ENCODE measurements at places on chromosomes 4 and X.

DNA sequence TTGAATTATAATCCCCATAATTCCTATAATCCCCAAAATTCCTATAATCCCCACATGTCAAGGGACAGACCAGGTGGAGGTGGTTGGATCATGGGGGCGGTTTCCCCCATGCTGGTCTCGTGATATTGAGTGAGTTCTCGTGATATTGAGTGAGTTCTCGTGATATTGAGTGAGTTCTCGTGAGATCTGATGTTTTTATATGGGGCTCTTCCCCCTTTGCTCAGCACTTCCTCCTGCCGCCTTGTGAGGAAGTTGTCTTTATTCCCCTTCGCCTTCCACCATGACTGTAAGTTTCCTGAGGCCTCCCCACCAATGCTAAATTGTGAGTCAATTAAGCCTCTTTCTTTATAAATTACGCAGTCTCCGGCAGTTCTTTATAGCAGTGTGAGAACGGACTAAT lies 36.6 kb upstream of the GPR78 start:
- DNase-seq = no peak

DNA sequence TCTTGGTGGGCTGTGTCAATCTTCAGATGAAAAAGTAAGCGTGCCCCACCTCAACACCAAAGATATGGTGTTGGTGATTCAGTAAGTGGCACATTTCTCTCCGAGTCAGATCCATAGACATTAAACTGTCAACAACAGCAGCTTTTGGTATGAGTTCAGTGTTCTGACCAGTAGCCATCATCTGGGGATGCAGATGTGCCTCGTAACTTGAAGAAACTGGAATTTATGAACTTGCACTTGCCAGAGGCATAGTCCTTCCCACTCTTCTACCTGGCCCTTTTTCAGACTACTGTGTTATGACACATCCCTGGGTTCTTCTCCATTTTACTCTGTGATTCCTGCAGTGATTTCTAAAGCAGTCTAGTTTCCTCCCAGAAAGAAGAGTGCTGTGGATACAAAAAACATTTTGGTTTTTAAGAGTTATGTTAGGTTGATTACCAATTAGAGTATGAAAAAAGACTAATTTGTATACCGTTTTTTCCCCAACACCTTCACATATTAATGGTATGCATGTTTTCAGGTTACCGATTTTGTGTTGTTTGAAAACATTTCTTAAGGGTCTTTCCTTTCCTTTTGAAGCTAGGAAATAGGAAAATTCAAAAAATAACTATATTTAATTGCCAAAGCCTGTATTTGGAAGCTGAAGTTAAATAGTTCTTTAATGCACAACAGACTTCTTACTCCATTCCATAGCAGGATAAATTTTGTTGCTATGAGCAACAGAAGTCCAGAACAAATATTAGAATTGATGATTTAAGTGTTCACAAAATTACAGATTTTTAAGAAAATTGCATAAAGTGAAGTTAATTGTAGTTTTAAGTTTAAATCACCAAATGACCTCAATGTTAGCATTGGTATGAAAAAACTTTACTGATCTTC lies 39.3 kb downstream of the NUDT6 start:
- no peak for DNase-seq

DNA sequence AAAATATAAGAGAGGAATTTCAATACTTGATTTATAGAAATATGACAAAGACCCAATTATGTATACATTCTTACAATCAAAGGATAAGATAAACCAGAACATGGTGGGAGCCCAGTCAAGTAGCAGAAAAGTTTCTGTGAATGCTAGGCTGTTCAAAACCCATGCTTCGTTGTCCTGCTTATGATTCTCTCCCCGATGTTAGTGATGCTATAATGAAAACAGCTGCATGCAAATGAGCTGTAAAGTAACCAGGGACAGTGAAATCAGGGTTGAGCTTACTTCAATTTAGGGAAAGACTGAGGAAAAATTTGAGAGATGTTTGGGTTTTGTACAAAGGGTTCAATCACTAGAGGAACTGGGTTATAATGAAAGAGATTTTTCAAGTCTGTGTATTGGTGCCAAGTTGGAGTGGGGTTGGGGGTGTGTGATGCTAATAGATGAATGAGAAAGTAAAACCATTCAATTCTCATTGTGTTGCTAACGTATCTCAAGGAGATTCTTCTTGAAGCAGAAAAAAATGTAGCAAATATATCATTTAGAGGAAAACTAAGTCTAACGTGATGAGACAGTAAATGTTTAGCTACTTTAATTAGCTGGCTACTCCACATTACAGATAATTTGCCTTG lies 59.3 kb upstream of the PPP1R2C start:
- DNase-seq = no peak

DNA sequence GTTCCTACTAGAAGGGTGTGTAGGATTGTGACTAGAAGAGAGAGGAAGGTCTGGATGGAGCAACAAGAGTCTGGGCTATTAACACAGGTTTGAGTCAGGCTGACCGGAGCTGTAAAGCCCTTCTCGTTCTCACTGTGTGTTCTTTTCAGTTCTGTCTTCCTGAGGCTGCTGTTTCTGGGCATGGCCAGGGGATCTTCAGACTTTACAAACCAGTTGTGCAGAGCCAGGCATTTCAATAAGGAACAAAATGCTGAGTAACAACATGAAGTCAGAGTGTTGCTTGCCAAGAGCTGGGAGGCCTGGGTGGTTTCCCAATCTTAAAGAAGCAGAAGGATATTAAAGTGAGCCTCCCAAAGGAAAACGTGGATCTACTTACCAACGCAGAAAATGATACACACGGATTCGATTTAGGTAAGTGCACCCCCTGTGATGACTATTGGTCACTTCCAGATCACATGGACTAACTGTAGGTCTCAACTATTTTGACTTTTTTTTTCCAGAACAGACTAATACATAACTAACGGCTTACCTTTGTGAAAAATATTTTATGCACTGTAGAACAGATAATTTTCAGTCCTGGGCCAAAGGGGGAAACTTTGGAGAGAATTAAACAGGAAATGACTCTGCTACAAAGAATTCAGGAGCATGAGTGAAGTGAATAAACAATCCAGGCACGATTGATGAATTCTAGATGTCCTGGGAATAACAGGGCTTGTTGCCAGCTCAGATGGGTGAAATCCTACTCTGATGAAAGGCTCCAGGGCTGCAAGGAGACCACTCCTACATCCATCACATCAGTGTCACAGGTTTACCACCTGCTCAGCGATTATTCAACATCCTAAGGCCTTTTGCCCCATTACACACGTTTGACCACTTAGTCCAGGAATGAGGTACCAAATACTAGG lies 94.5 kb downstream of the ANXA3 start:
- DNase-seq = no peak

DNA sequence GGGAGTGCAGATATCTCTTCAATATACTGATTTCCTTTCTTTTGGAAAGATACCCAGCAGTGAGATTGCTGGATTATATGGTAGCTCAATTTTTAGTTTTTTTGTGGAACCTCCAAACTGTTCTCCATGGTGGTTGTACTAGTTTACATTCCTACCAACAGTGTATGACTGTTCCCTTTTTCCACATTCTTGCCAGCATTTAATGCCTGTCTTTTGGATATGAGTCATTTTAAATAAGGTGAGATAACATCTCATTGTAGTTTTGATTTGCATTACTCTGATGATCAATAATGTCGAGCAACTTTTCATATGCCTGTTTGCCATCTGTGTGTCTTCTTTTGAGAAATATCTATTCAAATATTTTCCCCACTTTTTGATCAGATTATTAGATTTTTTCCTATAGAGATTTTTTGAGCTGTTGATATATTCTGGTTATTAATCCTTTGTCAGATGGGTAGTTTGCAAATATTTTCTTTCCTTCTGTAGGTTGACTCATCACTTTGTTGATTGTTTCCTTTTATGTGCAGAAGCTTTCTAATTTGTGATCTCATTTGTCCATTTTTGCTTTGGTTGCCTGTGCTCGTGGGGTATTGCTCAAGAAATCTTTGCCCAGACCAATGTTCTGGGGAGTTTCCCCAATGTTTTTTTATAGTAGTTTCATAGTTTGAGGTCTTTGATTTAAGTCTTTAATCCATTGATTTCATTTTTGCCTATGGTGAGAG lies 552.7 kb downstream of the ZNF674 start:
- DNase-seq = no peak
